ENCODE measurements at places on chromosomes 7 and 10. TPM values are rescaled to one million over a fixed set of nuclear protein-coding genes. Genes with fewer than 3 reads are reported as not detected.
A peak's percentile ranks its signal among the peaks of the same experiment; 100 is the strongest.

MRLN gene
- total RNA-seq: not detected

AOC1 gene
- 0.28 TPM for total RNA-seq

TMEM236 gene
- total RNA-seq: 0.08 TPM

C1QL3 gene
- not detected for total RNA-seq

MBL2 gene
- 0.10 TPM for total RNA-seq

PPP1R17 gene
- total RNA-seq: not detected

POM121 gene
- 65.9 TPM for total RNA-seq

CNPY1 gene
- total RNA-seq: not detected

KMT2E gene
- 169 TPM for total RNA-seq

FAM25G gene
- total RNA-seq: not detected

TMEM213 gene
- total RNA-seq: not detected

MUC3A gene
- not detected for total RNA-seq

SLC29A4 gene
- total RNA-seq: 0.32 TPM

GRCh38 chr10:6819301-6819700, 239.2 kb upstream of the PRKCQ start:
- H3K4me3 ChIP-seq: no peak overlapping the region
- no peak for DNase-seq
- H3K27me3 ChIP-seq: no peaks in the 10 kb centered on the region

- H3K4me3 ChIP-seq: no peak overlapping the region
- no peaks in the 10 kb centered on the region for H3K36me3 ChIP-seq
- H3K27me3 ChIP-seq: no peaks in the 10 kb centered on the region
- DNase-seq: no peak
Observed at GRCh38 chr10:24344279-24344678, 135.3 kb downstream of the KIAA1217 start.

DNA sequence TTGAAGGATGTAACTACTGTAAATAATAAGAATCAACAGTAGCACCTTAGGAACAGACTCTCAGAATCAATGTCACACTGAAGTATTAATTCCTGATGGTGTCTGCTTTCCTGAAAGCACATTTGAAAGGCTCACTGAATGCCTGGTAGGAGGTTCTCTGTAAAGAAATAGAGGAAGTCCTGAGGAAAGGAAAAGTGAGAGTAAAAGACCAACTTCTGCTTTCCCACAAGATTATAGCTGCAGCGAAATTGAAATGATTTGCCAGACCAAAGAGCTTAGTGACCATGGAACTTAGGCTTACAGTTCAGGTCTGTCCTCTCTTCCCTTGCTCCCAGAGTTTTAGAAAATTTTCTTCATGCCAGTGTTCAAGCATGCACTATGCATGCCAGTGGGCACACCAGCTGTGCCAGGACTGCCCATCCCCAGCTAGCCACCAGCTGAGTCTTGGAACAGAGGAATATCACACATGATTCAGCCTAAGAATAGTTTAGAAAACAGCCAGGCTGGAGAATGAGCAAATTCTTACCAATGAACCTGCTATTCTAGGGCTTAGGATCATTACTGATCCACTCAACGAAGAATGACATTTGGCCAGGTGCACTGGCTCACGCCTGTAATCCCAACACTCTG, 123.2 kb downstream of the HERPUD2 start:
- no peak overlapping the region for H3K27ac ChIP-seq
- no peaks in the 10 kb centered on the region for H3K27me3 ChIP-seq
- H3K4me3 ChIP-seq: no peak overlapping the region
- no peaks in the 10 kb centered on the region for H3K4me1 ChIP-seq

GRCh38 chr7:7553386-7553785, 13.3 kb upstream of the MIOS start:
- H3K36me3 ChIP-seq: no peaks in the 10 kb centered on the region
- H3K4me3 ChIP-seq: no peak overlapping the region
- no peak overlapping the region for H3K27ac ChIP-seq
- H3K27me3 ChIP-seq: peaks cover 10% of the 10 kb centered on the region
- no peak for DNase-seq

- H3K27ac ChIP-seq: no peak overlapping the region
- DNase-seq: no peak
- H3K4me1 ChIP-seq: no peaks in the 10 kb centered on the region
- no peak overlapping the region for H3K4me3 ChIP-seq
- H3K27me3 ChIP-seq: peaks cover 37% of the 10 kb centered on the region
Observed at GRCh38 chr10:100763043-100763747, 17.8 kb downstream of the PAX2 start.

GRCh38 chr10:60985951-60986350, 42.0 kb upstream of the RHOBTB1 start:
- no peak overlapping the region for H3K4me3 ChIP-seq
- no peaks in the 10 kb centered on the region for H3K27me3 ChIP-seq
- no peaks in the 10 kb centered on the region for H3K4me1 ChIP-seq
- no peak for DNase-seq

DNA sequence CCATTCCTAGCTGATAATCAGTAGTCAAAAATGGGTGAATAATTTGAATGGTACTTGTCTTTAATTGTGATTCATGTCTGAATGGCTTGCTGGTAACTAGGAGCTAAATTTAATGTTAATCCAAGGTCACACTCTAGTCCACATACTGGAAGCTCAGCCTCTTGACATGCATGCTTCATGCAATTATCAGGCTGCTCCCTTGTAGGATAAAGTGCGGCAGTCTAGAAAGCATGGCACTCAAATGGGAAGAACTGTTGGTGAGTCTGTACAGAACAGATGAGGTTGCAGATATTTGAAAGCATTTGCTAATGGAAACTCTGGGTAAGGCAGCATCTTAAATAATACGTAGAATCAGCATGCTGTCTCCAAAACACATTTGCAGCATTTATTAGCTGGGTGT, 499.4 kb downstream of the AUTS2 start:
- H3K4me3 ChIP-seq: no peak overlapping the region
- H3K4me1 ChIP-seq: no peaks in the 10 kb centered on the region
- H3K27me3 ChIP-seq: peaks cover 1% of the 10 kb centered on the region

- H3K4me3 ChIP-seq: no peak overlapping the region
- no peak overlapping the region for H3K27ac ChIP-seq
- no peak for DNase-seq
- H3K27me3 ChIP-seq: no peaks in the 10 kb centered on the region
- H3K4me1 ChIP-seq: no peaks in the 10 kb centered on the region
Observed at GRCh38 chr7:121941830-121942229, 68.9 kb downstream of the PTPRZ1 start.

DNA sequence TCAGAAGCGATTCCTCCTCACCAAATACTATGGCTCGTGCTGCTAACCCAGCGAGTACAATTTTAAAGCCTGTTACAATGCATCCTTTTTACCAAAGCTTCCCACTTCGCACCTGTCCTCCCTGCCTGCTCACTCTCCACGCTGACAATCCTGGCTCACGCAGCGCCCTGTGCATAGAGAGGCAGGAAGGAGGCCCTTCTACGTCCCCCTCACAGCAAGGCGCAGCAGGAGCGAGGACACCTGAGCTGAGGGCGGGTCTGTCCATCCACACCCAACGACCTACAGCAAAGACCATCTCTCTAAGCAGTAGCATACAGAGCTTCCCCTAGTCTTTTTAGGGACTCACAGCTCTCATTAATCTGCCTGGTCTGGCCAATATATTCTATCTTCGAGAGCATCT, 46.0 kb downstream of the MKI67 start:
- no peak overlapping the region for H3K4me3 ChIP-seq
- DNase-seq: no peak
- H3K4me1 ChIP-seq: no peaks in the 10 kb centered on the region
- no peaks in the 10 kb centered on the region for H3K27me3 ChIP-seq
- peaks cover 16% of the 10 kb centered on the region for H3K36me3 ChIP-seq
- no peak overlapping the region for H3K27ac ChIP-seq

- DNase-seq: no peak
- peak overlapping the region; percentile 72 for H3K27ac ChIP-seq
- no peaks in the 10 kb centered on the region for H3K36me3 ChIP-seq
- no peaks in the 10 kb centered on the region for H3K27me3 ChIP-seq
- peaks cover 56% of the 10 kb centered on the region for H3K4me1 ChIP-seq
Observed at GRCh38 chr10:28367413-28367812, 64.5 kb upstream of the MPP7 start.

DNA sequence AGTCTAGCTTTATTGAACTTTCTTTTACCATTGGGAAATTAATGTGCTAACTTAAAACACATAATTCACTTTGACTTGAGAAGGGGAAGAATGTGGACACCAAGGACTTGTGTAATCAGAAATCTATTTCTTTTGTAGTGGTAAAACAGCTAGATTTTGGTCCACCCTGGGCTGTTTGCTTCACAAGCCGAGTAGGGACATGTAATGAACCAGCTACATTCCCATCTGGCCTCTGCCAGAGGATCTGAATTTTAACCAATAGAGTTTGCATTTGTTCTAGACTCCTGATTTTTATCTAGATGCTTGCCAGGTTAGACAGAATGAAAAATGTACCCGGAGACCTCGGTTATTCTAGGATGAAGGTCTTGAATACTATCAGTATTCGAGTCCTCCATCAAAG, 1.9 kb downstream of the CACNB2 start:
- no peaks in the 10 kb centered on the region for H3K36me3 ChIP-seq
- H3K4me3 ChIP-seq: no peak overlapping the region
- no peak overlapping the region for H3K27ac ChIP-seq
- DNase-seq: no peak

DNA sequence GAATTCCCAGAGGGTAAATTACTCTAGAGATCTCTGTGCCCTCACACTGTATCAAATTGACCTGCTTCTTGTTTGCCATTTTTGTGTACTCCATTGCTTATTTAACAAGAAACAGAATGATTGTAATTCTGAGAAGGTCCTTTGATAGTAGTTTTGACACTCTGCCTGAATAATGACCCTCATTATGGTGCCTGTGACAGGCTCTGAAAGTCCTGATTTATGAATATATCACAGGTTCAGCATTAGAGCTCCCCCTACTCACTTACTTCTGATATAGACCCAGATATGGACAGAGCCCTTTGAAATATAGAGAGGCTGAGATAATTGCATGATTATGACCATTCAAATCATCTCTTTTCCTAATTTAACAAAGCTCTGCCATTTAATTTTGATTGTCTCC, 465.2 kb downstream of the MDFIC start:
- H3K4me1 ChIP-seq: no peaks in the 10 kb centered on the region
- no peaks in the 10 kb centered on the region for H3K27me3 ChIP-seq
- DNase-seq: no peak
- no peak overlapping the region for H3K27ac ChIP-seq

- peaks cover 25% of the 10 kb centered on the region for H3K27me3 ChIP-seq
- H3K27ac ChIP-seq: no peak overlapping the region
- H3K4me1 ChIP-seq: no peaks in the 10 kb centered on the region
- no peaks in the 10 kb centered on the region for H3K36me3 ChIP-seq
Observed at GRCh38 chr10:30734901-30735300, 105.3 kb upstream of the LYZL2 start.

GRCh38 chr10:101054876-101055275, 6.9 kb upstream of the KAZALD1 start:
- H3K4me3 ChIP-seq: no peak overlapping the region
- DNase-seq: no peak
- peaks cover 26% of the 10 kb centered on the region for H3K27me3 ChIP-seq
- H3K36me3 ChIP-seq: no peaks in the 10 kb centered on the region

DNA sequence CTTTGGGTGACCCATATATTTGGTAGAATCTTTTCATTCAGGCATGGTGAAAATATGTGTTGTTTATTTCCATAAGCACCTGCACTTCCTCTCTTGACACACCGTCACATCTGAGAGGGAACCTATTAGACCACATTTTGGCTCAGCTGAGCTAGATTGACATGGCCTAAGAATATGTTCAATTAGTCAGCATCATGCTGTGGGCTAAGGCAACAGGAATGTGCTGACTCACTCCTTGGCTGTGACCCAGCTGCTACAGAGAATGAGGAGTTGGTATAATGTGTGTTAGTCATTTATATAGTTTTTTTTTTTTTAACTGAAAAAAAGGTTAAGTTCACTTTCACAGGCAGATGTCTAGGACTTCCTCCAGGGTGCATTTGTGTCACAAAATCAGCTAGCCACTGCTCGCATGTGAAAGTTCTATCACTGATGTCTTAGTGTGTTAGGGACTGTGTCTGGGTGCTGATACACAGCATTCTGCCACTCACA, 180.6 kb downstream of the SEMA3E start:
- H3K4me1 ChIP-seq: no peaks in the 10 kb centered on the region
- H3K36me3 ChIP-seq: no peaks in the 10 kb centered on the region
- H3K4me3 ChIP-seq: no peak overlapping the region
- no peaks in the 10 kb centered on the region for H3K27me3 ChIP-seq
- DNase-seq: no peak
- H3K27ac ChIP-seq: no peak overlapping the region

DNA sequence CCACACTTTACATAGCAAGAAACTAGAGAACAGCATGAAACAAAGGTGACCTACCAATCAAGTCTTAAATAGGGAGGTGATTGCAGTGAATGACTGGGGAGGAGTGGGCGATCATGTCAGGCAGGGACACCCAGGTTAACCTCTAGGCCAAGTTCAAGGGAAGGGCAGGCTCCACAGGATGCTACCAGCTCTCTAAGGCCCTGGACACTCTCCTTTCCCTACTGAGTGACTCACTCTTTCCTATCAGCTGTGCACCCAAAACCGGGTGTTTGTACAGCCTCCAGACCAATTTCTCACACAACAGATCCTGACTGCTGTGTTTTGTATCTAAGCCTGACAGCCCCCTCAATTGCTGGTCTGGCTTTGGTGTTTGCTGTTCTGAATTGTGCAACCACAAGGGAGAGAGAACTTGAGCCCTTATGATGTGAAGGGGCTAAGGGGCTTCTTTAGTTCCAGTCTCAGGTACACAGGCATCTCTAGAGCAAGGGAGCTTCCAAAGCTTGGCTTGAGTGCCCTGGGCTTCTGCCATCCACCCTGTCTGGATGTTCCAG, 107.8 kb downstream of the TBXAS1 start:
- no peak overlapping the region for H3K27ac ChIP-seq
- no peaks in the 10 kb centered on the region for H3K4me1 ChIP-seq
- H3K27me3 ChIP-seq: no peaks in the 10 kb centered on the region
- DNase-seq: no peak

DNA sequence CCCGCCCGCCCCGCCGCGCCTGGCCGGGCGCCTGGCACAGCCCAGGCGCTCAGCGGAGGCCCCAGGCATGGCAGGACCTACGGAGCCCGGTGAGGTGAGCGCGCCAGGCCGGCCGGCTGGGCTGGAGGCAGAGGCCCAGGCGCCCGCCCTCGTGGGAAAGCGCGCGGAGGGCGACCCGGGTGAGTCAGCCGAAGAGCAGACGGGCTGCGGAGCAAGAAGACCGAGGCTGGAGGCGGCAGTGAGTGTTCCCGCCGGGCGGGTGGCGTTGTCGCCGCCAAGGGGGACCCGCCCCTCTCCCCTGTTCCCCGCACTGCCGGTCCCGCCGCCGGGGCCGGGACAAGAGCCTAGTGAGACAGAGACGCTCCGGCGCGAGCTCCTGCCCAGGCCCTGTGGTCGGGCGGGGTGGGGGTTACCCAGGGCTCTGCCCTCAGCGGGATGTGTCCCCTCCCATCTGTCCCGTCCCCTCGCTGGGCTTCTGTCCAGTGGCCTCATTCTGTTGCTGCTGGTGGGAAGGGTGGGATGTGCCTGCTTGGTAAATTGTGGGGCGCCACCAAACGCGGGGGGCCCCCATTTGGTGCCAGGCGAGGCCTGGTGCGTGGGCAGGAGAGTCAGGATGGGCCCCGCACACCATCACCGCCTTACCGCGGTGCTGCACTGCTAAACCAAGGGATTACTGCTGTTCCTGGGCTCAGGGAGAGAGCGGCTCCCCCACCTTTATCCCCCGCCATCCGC, 17.0 kb upstream of the NODAL start:
- H3K36me3 ChIP-seq: no peaks in the 10 kb centered on the region
- peaks cover 9% of the 10 kb centered on the region for H3K4me1 ChIP-seq
- H3K4me3 ChIP-seq: peak overlapping the region; percentile 29

GRCh38 chr10:1737222-1738061, at the start of gene ADARB2:
ADARB2 (minus strand) TSS chr10:1737525.
- H3K27me3 ChIP-seq: peaks cover 21% of the 10 kb centered on the region
- no peak within 1 kb of the TSS for H3K27ac ChIP-seq
- H3K36me3 ChIP-seq: no peaks in the 10 kb centered on the region
- H3K4me3 ChIP-seq: peak within 1 kb of the TSS; percentile 3
- DNase-seq: no peak

All from T-cell (primary cell).